ENCODE measurements at places on chromosomes 2 and 18.

GRCh38 chr2:36584148-36584794 lies 13.7 kb downstream of the FEZ2 start:
- DNase-seq, result no peak

- no peak for DNase-seq
Measured at GRCh38 chr2:219396863-219397457, 9.2 kb upstream of the DNPEP start.

DNA sequence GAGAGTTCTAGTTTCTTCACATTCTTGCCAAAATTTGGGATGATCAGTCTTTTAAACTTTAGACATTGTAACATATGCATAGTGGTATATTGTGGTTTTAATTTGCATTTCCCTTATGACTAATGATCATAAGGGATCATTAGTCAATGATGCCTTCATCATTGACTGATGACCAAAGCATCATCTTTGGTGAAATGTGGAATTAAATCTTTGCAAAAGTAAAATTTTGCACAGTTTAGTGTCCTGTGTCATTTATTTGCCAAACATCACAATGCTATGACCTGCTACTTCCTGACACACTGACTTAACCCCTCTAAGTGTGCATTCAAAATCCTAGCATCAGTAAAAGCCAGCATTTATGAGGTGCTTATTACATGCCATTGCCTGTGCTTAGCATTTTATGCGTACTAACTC lies 58.9 kb upstream of the SLC1A4 start:
- DNase-seq, result no peak

GRCh38 chr18:4581966-4582365 lies 126.9 kb upstream of the DLGAP1 start:
- DNase-seq, result no peak

DNA sequence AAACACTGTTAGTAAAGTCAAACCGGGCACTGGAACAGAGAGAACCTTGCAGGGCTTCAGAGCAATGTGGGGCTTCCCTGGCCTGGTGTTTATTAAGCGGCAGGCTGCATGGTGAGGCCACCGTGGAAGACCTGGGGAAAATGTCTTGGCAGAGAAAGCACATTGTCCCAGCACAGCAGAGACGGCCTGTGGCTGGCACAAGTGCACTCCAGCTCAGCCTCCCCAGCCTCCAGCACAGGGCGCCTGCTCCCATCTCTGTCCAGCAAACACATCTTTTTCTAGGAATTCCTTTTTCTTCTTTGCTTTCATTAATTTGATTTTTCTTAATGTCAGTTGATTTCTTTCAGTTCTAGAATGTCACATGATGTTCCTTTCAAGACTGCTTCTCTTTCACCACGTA lies 138.2 kb upstream of the NFATC1 start:
- DNase-seq, result no peak

DNA sequence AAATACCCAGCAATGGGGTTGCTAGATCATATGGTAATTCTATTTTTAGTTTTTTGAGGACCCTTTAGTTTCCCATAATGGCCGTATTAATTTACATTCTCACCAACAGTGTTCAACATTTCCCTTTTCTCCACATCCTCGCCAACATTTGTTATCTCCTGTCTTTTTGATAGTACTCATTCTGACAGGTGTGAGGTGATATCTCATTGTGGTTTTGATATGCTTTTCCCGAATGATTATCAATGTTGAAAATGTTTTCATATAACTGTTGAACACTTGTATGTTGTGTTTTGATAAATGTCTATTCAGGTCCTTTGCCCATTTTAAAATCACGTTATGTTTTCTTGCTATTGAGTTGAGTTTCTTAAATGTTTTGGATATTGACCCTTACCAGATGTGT lies 5.8 kb upstream of the RIF1 start:
- no peak for DNase-seq

DNA sequence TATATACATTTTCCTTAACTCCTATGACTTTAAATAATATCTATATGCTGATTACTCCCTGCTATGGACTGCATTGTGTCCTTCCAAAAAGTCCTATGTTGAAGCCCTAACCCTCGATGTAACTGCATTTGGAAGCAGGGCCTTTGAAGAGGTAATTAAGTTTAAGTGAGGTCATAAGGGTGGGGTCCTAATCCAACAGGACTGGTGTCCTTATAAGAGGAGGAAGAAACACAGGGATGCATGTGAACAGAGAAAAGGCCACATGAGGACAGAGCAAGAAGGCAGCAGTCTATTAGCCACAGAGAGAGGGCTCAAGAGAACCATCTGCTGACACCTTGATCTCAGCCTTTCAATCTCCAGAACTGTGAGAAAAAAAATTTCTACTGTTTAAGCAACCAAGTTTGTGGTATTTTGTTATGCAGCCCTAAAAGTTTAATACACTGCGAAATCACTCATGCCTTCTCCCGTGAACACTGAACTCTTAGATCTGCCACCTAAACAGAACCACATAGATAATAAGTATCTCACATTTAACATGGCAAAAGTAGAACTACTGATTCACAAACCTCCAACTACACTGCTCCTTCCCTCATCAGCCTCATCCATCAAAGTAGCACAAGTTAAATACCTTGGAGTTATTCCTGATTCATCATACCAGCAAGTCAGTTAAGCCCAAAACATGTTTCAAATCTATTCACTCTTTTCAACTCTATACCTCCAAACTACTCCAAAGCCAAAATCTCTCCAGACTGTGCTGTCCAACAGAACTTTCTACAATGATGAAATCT lies 65.4 kb downstream of the HIBCH start:
- no peak for DNase-seq
